ENCODE measurements at places on chromosomes 2 and 18.

DNA sequence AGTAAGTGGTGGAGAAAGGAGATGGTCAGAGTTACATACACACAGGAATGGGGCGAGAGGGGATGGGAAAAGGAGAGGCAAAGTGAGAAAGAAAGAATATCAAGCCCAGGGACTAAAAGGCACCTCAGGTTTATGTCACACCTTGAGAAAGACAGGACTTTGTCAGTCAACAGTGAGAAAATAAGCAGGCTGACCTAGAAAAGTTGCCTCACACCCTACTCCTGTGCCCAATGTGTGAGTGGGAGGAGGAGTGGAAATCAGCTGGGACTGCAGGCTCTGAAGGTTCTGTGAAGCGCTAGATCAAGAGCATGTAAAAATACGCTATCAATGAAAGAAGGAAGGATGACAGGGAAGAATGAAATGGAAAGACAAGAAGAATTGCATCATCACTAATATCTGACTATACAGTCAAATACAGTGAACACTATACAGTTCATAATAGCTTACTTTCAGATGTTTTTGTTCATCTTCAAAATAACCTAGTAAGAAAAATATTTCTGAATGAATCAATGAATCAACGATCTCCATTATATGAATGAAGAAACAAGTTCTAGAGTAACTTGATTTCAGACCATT, 10.7 kb downstream of the VPS54 start:
- no peak for DNase-seq

GRCh38 chr2:216406826-216407225, 5.5 kb upstream of the SMARCAL1 start:
- no peak for DNase-seq

GRCh38 chr2:203973000-203973399, 36.4 kb downstream of the ICOS start:
- no peak for DNase-seq

DNA sequence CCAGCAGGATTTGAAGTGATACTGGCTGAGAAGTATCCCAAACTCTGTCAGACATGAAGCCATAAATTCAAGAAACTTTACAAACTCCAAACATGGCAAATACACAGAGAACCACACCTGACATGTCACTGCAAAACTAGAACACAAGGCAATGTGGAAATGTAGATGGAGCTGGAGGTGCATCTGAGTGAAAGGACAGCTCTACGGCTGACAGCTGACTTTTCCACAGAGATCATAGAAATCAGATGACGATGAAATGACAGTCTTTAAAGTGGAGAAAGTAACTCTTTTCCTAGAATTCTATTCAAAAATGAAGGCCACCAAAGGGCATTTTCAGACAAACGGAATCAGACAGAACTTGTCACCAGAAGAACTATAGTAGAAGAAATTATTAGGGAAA, 97.5 kb downstream of the LDLRAD4 start:
- DNase-seq, result no peak

DNA sequence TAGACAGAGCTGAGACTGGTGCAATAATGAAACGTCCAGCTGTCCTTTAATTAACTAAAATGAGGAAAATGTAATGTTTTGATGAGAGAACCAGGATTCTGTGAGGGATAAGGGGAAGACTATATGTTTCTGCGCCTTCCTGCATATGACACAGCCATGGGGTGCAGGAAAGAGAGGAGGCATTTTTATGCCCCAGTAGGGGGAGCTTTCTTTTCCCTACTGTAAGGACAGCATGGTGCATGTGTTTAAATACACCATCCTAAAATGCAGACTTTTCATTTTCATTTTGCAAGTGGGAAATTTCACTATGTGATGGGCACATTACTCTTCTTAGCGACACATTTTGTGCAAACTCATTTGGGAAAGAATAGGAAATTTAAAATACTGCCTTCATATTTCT, 446.1 kb downstream of the ARHGAP15 start:
- DNase-seq, result no peak

- DNase-seq, result no peak
Observed at GRCh38 chr18:13288509-13289133, 70.1 kb downstream of the LDLRAD4 start.

DNA sequence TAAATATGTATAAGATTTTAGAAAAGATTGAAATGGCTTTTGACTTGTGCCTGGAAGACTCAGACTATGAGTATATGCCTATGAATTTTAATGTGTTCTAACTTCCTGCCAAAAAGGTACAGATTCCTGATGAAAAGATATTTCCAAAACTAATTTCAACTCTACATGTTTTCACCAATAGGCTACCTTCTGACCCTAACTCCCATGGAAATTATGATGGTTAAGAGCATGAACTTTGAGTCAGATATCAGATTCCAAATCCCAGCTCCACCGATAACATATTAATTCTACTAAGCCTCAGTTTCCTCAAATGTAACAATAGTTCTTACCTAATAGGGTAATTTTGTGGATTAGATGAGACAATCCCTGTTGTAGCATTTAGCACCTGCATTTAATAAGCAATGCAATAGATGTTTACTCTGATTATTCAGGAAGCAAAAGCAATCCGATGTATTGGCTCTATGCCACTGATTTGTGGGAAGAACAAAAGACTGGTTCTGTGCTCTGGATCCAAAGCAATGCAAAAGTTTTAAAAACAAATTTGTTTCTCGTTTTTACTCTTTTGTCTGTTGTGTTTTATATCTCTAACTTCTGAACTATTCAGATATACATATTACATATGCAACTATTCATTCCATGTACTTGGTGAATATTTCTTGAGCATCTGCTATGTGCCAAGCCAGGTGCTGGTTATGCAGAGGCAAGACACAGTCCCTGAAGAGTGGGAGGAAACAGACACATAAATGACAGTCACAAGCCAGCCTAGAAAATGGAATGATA, 115.4 kb downstream of the GATA6 start:
- DNase-seq, result no peak

GRCh38 chr18:13357289-13357688, 138.7 kb downstream of the LDLRAD4 start:
- no peak for DNase-seq

DNA sequence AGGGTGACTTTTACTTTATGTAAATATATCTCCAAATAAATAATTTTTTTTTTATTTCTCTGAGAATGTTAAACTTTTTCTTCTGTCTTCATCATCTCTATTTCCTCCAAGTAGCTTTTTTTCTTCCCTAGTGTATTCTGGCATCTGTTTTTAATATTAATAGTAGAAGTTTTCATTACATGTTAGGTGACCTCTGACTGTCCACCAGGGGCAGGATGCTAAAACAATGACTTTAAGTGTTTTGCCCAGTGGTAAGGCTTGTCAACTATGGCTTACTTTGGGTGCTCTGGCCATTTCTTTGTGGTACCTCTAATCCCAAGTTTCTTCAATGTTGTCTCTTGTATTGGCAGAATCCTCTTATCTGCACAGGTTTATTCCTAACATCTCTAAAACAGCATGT, 127.1 kb downstream of the SRBD1 start:
- no peak for DNase-seq

GRCh38 chr18:58699551-58699950, 28.3 kb downstream of the MALT1 start:
- no peak for DNase-seq

DNA sequence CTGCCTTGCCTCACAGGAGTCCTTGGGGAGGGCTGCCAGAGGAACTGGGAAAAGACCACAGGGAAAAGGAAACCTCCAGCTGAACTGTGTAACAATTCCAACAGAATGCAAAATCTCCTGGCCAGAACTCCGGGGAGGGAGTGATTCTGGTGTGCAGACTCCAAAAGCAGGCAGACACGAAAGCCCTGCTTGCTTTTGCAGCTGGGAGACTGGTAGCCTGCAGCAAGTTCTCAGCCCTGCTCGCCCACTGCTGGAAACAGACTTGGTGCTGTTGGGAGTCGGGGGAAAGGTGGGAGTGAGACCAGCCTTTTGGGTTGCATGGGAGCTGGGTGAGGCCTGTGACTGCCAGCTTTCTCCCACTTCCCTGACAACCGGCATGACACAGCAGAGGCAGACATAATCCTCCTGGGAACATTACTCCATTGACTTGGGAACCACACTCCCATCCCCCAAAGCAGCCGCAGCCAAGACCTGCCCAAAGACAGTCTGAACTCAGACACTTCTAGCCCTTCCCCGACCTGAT, 26.0 kb upstream of the NMI start:
- DNase-seq, result no peak

DNA sequence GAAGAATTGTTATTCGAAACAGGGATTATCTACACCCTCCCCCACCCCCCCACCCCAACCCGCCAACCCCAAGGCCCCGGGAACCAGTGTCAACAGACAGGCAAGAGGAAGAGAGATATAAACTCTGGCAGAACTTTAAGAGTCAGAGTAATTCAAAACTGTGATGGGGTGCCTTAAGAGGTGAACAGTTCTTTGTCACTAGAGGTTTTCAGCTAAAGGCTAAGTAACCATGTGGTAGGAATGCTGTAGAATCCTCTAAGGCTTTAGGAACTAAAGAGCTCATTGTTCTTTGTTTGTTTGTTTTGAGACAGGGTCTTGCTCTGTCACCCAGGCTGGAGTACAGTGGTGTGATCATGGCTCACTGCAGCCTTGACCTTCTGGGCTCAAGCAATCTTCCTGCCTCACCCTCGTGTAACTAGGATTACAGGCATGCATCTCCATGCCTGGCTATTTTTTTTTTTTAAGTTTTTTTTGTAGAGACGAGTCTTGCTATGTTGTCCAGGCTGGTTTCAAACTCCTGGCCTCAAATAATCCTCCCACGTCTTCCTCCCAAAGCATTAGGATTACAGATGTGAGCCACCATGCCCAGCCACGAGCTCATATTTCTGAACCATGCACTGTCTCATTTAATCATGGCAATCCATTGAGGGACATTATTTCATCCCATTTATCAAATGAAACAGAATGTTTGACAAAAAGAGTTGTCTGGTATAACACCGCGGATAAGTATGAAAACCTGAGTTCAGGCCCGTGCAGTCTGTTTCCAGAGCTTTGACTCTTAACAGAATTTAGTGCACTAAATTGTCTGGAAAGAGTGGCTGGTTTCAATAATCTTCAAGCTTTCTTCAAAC, 20.8 kb upstream of the TMEM17 start:
- DNase-seq, result no peak

- DNase-seq, result no peak
Observed at GRCh38 chr2:159922563-159922962, 124.6 kb upstream of the CD302 start.

DNA sequence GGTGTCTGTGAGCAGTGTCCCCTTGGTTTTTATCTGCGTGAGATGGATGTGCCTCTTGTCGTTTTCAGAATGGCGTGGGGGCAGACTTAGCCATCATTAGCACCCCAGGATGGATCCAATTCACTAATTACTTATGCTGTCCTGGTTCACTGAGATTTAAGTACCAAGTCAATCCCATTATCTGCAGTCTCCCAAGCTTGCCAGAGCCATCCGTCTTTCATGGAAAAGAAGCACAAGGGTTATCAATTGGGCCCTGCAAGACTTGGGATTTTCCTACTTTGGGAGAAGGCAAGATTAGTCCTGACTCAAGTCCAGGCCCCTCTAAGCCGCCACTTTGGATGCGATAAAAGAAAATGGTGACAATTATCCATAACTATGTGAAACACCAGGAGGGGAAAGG, 404.0 kb downstream of the TMEM182 start:
- no peak for DNase-seq

GRCh38 chr2:169137924-169138323, 68.6 kb downstream of the DHRS9 start:
- DNase-seq, result no peak

GRCh38 chr2:230144355-230144754, 75.4 kb downstream of the SP110 start:
- no peak for DNase-seq

GRCh38 chr2:58649756-58650155, 408.6 kb upstream of the FANCL start:
- no peak for DNase-seq

GRCh38 chr2:54107903-54108615, 7.4 kb upstream of the ACYP2 start:
- peak; percentile 76 for DNase-seq

DNA sequence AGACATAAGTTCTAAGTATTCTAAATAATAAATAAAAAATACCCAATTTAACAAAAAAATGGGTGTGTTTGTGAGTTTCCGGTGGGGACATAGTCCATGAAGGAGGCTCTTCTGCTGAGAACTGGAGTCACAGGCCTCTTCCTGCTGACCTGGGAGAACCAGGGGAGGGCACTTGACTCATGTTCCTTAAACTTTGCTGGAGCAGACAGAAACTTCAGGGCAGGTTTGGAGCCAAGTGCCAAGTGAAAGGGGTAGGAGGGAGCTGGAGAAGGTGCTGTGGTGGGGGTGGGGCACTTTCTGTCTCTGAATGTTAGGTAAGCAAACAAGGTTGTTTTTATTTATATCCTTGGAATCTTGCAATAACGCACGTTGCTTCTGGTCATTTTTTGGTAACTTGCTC, 78.8 kb upstream of the TTN start:
- no peak for DNase-seq

DNA sequence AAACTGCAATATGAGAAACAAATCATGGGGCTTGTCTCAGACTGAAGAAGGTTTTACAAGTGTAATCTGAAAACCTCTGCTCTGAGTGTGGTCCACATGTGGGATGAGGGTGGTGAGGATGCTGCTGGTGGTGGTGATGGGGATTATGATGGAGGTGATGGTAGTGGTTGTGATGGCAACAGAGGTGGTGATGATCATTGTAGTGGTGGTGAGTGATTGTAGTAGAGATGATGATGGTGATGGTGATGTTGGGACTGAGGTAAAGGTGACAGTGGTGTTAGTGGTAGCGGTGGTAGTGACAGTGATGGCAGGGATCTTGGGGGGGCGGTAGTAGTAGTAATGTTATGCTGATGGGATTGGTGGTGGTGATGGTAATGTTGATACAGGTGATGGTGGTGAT, 217.8 kb downstream of the ANAPC1 start:
- no peak for DNase-seq

DNA sequence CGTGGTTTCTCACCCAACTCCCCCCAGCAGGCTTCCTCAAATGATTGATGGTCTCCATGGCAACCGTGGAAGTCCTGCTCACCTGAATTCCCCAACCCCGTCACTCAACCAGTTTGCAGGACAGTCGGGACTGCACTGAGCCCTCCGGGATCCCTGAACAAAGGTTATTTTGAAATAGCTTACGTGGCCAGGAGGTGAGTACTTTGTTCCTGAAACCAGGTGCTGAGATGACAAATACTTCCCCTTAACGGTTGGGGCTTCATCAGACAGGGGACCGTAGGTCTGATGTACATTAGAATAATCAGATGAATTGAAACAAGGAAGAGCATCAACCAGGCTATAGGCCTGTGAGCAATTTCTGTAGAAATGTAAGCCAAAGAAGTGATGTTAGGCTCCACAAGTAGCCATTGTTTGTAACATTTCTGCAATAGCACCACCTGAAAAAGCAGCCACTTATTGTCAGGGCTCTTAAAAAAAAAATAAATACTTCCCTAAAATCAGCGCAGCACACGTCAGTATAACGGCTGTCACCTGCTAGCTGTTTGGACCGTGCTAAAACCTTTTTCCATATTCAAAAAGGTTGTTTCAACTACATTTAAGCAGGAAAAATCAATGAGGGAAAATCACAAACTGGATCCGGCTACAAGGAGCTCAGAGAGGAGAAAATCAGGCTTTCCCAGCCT, 206.4 kb upstream of the ID2 start:
- DNase-seq, result no peak
